ENCODE measurements at places on chromosomes 1 and 21.

DNA sequence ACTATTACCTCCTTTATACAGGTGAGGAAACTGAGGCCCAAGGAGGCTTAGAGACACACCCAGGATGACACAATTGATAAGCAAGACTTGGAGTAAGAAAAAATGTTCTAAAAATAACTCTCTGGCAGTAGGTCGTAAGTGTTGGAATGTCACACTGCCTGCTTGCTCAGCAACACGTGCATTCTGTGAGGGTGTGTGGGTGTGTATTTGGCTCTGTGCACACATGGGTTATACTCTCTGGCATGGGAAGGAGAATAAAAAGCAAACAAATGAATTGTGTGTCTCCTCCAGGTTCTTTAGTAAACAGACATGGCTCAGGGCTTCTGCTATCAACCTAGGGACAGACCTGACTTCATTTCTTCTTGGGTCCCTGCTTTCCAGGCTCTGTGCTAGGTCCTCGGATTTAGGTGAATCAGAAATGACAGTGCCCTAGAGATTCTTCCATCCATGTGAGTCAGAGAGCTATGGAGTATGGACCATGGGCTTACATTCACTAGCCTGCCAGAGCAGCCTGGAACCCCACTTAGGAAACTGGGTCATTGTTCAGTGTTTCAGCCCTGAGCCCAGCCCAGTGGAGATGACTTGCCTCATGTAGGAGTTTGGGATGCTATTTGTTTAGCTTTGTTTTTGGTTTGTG, 72.4 kb downstream of the ELAVL4 start:
- no peak for DNase-seq

DNA sequence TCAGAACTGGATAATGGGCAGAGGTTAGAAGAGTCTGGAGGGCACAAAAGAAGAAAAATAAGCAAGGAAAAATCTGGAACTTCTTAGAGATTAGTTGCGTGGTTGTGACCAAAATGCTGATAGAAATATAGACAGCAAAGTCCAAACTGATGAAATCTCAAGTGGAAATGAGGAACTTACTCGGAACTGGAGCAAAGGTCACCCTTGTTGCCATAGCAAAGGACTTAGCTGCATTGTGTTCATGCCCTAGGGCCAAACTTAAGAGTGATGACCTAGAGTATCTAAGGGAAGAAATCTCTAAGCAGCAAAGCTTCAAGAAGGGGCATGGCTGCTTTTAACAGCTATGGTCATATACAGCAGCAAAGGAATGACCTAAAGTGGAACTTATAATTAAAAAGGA, 180.0 kb downstream of the TTLL7 start:
- no peak for DNase-seq

DNA sequence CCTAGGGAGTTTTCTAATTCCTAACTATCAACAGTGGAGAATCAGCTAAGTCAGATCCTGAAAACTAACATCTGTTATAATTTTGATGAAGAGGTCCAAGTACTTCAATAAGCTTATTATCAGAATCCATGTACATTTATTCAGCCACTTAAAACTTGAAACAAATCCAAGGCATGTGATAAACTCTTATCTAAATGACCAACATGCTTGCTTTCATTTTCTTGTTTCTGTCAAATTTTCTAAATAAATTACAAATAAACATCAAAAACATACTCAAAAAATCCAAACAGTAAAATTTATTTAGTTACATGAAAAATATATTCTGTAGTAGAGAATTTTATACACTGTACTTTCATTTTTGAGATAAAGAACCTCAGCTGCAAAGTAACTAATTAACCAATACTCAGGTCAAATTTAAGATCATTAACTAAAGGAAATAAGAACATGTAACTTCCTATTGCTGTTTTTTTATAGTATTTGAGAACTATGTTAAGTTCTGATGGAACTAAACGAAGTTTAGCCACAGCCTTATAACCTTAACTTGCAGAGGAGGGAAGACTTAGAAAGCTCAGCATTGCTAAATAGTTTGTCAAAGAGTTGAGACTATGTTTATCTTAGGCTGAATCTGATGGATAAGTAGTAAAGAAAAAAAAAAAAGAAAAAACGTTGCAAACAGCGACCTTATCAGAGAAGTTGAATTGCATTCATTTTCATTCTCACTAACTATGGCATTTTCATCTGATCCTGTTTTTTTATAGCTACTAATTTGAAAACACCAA, 44.9 kb downstream of the SYNJ1 start:
- no peak for DNase-seq

GRCh38 chr1:83098791-83099190, 900.1 kb downstream of the TTLL7 start:
- DNase-seq, result no peak

DNA sequence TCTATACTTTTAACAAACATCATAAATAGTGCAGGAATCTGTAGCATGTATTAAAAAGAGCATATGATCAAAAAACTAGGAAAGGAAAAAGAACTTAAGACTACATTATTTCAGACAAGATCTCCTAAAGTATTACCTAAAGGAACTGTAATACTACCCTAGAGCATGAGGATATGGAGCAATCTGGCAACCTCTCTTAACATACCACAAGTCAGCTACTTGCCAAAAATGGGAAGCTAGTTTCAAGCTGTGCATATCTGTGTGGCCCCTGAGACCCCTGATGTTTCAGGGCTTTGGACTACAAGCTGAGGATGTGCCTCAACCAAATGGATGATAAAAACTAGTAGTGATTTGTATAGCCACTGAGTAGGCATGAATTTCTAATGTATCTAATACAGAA, 525.6 kb downstream of the PTBP2 start:
- DNase-seq, result no peak

DNA sequence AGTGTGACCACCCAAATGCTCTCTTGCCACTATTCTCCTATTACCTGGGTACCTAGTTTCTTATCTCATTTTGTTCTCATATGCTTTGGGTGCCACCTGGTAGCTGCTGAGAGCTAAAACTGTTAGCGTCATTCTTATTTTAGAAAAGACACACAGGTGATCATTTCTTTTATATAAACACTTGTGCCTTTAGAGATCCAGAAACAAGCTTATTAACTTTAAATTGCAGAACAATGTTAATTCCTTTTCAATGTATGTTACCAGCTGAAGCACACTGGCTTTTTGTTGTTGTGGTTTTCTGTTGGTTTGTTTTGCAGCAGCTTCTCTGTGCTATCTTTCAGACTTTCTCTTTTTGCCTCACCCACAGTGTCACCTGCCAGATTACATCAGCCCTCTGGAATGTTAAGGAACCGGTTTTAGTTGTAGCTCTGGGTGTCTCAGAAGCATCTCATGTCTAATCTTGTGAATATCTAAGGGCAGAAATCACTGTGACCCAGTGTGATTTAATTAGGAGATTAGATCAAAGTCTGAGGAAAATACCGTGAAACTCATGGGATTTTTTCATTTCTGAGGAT, 43.4 kb upstream of the SLC19A2 start:
- DNase-seq, result no peak

GRCh38 chr1:111045033-111045722, 81.5 kb upstream of the LRIF1 start:
- no peak for DNase-seq

DNA sequence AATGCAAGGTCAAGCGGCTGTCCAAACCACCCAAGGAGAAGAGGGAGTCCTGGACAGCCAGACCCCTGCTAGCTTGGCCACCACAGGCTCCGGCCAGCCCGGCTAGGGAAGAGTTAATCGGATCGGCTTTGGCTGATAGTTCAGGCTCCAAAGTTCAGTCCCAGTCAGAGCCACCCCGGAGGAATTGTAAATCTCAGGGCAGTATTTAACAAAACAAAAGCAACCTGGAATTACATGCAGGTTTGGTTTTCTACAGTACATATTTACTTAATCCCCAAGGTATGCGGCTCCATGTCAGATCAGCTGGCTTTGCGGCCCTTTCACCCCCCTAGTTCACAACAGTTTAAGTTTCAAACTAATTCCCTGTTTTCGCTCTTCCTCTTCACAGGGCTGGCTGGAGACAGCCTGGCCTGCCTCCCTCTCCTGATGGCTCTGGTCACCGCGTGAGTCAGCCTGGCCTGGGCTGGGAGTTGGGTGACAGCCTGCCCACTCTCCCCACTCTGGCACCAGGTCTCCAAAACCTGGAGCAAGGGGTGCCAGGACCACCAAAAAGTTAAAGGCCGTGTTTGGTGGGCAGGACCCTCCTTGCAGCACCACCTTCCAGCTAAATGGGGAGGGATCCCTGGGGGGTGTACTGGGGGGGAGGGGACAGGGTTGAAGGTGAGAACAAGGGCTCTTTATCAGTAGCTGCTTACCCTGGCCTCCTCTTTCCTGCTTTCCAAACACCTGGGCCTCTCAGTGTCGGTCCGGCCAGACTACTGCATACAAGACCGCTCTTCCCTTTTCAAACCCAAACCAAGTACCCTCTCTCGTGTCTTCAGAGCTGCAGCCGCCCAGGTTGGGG, 1.9 kb downstream of the DHRS3 start:
- DNase-seq, result no peak

DNA sequence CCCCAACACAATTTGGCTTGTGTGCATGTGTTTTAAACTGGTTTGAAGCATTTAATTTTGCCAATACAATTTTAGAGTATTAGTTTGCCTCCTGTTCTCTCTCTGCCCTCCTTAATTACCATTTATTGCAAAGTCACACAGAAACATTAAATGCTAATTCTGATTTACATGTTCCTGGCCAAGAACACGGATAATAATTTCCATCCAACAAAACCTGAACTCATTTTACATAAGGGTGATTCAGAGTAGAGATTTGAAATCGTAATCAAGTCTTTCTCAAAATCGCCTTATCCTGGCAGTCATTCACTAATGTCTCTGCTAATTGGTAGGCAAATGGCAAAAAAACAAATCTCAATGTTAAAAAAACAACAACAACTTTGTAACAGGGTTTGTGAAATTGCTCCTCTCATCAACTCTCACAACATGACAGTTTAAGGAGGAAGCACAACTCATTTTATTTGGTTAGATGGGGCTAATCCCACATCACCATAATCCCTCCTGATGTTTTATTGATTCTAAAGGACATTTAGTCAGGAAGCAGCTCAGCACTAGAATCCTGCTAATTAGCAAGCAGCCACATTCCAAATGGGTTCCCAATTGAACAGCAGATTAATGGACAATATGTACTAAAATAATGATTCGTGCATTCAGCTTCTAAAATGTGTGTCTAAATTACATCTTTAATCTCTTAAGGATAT, 55.9 kb downstream of the C1orf87 start:
- no peak for DNase-seq

Measured in stimulated activated naive CD4-positive, alpha-beta T cell (primary cell).